Activated T-cell treated with anti-CD3 and anti-CD28 coated beads, Interleukin-2, amount 50 U/mL, for 72 hours (primary cell): ENCODE measurements at places on chromosomes 5 and 9. TPM values are rescaled to one million over a fixed set of nuclear protein-coding genes. Genes with fewer than 3 reads are reported as not detected.

- DNase-seq: no peak
Measured at GRCh38 chr5:57267805-57268204, 93.9 kb downstream of the GPBP1 start.

- no peak for DNase-seq
Measured at GRCh38 chr5:141567513-141568117, 51.2 kb downstream of the DIAPH1 start.

- no peak for DNase-seq
Measured at GRCh38 chr5:142627383-142628217, 58.3 kb downstream of the FGF1 start.

- no peak for DNase-seq
Measured at GRCh38 chr9:127452691-127453090, 1.4 kb downstream of the LRSAM1 start.

DNA sequence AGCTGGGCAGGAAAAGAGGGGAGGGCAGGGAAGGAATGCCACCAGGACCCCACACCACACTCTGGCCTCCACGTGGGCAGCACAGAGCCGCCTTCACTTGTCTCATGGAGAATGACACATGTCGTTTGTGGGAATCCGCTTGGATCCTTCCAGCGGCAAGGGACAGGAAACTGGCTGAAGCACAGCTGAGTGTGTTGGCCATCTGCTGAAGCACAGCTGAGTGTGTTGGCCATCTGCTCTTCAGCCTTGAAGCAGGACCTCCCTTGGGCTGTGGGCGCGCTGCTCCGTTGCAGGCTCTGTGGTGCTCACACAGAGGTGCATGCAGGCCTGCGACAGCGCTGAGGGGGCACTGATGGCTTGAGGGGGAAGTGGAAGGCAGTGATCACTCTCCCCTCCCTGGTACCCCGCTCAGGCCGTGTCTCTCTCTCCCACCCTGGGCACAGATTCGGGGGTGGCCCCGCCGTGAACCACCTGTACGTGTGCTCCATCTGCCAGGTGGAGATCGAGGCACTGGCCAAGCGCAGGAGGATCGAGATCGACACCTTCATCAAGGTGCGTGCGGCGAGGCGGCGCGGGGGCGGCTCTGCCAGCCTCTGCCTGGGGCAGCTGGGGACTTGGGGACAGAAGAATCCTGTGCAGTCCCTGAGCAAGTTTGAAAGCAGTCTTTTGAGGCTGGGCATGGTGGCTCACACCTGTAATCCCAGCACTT, 40.6 kb downstream of the USP20 start:
- no peak for DNase-seq

- no peak for DNase-seq
Measured at GRCh38 chr5:89981878-89982773, 427.4 kb downstream of the CETN3 start.

- DNase-seq: no peak
Measured at GRCh38 chr5:76274571-76274970, 128.5 kb upstream of the IQGAP2 start.

DNA sequence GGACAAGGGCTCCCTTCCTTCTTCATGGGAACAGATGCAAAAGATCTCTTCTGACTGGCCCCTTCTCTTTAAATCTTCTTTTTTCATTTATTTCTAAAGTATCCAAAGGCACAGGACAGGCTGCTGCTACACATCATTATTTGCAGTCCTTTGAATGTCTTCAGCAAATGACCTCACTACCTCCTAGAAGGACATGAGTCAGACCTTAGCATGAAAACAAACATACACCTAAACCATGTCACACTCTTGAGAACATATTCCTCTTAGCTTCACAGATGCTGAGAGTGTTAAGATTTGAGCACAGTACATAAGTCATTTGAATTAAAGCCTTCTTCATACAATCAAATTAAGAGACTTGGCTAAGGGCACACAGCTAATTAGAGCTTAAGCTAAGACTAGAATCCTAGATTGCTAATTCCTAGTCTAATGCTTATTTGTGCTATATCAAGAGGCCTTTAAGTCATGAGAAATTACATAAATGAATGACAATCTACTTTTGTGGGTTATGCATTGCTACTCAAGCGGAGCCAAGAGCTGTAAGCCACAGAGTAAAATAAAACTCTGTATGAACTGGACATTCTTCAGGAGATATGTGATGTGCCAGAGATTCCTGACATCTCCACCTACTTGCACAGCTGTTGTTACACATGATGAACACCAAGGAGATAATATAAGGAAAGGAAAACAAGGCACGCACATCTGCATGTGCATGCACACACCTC, 109.1 kb upstream of the PTGER4 start:
- no peak for DNase-seq

DNA sequence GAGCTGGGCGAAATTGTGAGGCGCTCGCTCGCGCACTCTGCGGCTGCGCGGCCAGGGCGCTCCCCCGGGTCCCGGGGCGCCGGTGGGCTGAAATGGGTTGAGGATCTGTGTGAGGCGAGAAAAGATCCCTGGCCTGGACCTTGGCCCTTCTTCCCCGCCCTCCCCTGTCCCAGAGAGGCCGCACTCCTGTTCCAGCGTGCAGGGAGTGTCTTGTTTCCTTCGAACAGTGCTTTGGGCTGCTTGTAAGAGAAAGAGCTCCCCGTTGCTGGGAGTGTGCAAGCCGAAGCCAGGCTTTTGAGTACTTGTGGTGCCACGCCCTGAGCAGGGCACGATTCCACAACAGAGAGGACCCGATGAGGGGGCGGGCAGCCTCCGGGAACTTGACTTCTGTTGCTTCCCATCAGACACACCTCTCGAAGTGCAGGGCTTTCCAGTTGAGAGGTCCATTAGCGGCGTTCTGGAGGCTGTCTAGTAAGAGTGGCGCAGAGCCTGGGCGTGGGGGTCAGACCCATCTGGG, 535 bp downstream of the DOLPP1 start:
- no peak for DNase-seq

The SECISBP2 gene
- total RNA-seq: 47.0 TPM

The PCDHB11 gene
- not detected for total RNA-seq

The SRP19 gene
- 41.4 TPM for total RNA-seq

The PCDHA9 gene
- not detected for total RNA-seq

The MAP1B gene
- 5.5 TPM for total RNA-seq

The SEC61B gene
- 96.2 TPM for total RNA-seq

The SMIM33 gene
- 0.35 TPM for total RNA-seq
